ENCODE measurements at places on chromosomes 2 and 18. TPM values are rescaled to one million over a fixed set of nuclear protein-coding genes. Genes with fewer than 3 reads are reported as not detected.

The AOX1 gene
- total RNA-seq, result 3.0 TPM

The G6PC2 gene
- total RNA-seq, result not detected

The TUBA3E gene
- not detected for total RNA-seq

The FSIP2 gene
- 1.2 TPM for total RNA-seq
